ENCODE measurements at places on chromosomes 5 and 9. TPM values are rescaled to one million over a fixed set of nuclear protein-coding genes. Genes with fewer than 3 reads are reported as not detected.

DNA sequence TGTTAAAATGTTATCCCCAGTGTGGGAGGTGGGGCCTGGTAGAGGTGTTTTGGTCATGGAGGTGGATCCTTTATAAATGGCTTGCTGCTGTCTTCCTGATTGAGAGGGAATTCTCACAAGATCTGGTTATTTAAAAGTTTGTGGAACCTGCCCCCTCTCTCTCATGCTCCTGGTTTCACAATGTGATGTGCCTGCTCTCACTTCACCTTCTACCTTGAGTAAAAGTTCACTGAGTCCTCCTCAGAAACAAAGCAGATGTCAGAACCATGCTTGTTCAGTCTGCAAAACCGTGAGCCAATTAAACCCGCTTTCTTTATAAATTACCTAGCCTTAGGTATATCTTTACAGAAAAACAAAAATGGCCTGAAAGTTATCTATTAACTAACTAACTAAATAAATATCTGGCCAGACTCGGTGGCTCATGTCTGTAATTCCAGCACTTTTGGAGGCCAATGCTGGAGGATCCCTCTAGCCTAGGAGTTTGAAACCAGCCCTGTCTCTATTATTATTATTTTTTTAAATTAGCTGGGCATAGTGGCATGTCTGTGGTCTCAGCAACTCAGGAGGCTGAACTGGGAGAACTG lies 1067.4 kb downstream of the CDH9 start:
- DNase-seq = no peak

GRCh38 chr9:98992107-98992884 lies 48.6 kb downstream of the COL15A1 start:
- DNase-seq = no peak

Gene PCDHB5
- 1.3 TPM for total RNA-seq

GRCh38 chr5:137621861-137622823 lies 113.7 kb downstream of the KLHL3 start:
- peak; percentile 74 for DNase-seq

- no peak for DNase-seq
Measured at GRCh38 chr5:79436224-79436623, 77.7 kb downstream of the HOMER1 start.

- peak; percentile 50 for DNase-seq
Measured at GRCh38 chr9:137619240-137620047, 639 bp downstream of the EHMT1 start.

DNA sequence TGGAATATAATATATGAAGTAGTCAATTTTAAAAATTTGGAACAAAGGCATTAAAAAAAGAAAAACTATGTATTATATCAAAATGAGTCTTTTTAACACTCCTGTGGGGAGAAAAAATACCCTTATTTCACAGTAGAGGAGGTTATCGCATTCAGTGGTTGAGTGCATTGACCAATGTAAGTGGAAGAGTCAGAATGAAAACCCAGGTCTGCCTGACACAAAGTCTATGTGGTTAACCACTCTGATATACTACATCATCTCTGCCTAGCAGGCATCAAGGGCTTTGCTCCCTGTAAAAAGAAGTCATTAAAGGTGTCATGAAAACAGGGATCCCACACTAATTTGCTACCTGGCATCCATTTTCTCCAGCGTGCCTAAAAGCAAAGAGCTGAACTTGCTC lies 417.2 kb upstream of the C9orf72 start:
- no peak for DNase-seq

Gene CETN3
- 27.4 TPM for total RNA-seq

Gene TOR1A
- total RNA-seq = 12.0 TPM

Measured in Right ventricle myocardium superior (tissue), 1 donor.